ENCODE measurements at places on chromosomes 2 and 18.

- no peak for DNase-seq
Observed at GRCh38 chr18:50679656-50680055, 119.8 kb downstream of the MAPK4 start.

DNA sequence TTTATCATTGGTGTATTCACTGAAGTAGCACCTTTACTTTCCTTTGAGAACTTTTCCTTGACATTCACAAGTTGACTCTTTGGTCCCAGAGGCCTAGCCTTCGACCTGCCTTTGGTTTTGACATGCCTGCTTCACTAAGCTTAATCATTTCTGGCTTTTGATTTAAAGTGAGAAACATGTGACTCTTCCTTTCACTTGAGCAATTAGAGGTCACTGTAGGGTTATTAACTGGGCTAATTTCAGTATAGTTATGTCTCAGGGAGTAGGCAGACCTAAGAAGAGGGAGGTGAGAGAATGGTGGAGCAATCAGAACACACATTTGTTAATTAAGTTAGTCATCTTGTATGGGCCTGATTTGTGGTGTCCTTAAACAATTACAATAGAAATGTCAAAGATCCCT, 1040.7 kb upstream of the SLC39A10 start:
- no peak for DNase-seq

GRCh38 chr2:18464913-18465312, 95.5 kb downstream of the RDH14 start:
- no peak for DNase-seq

GRCh38 chr2:235614176-235614860, 120.5 kb downstream of the AGAP1 start:
- no peak for DNase-seq

DNA sequence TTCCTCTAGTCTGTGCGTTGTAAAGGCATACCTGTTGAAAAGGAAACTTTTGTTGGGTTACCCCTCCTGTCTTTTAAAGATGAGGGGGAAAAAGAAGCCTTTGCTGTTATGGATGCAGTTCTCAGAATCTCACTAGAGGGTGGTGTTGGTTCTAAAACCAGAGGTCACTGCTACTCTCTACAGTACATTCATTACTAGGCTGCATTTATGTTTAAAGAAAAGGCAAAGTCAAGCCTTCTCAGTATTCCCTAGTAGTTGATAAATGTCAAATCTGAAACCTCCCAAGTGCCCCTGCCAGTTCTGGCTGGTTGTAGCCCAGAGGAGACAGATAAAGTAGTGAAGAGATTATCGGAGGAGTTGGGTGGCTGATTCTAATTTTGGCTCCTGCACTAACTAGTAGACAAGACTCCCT, 1.4 kb upstream of the PLCL1 start:
- peak; percentile 16 for DNase-seq

- DNase-seq = no peak
Observed at GRCh38 chr18:35616664-35617423, 35.3 kb downstream of the GALNT1 start.

DNA sequence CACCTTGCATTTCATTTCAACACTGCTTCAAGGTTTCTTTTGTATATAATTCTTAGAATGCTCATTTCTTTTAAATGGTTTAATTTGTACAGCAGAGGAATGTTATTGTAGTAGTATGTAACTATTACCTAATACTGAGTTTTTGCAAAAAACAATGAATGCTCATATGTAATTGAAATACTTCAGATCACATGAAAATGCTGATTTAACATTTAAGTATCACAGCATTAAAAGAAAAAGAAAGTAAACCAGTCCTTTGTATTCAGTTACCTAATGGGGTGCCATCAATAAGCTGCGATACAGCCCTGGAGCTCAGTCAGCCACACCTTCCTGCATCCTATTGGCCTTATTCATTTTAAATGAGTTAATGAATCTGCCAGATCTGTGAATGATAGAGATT, 45.3 kb upstream of the ITM2C start:
- no peak for DNase-seq

- no peak for DNase-seq
Observed at GRCh38 chr2:23106242-23106785, 278.7 kb upstream of the KLHL29 start.

DNA sequence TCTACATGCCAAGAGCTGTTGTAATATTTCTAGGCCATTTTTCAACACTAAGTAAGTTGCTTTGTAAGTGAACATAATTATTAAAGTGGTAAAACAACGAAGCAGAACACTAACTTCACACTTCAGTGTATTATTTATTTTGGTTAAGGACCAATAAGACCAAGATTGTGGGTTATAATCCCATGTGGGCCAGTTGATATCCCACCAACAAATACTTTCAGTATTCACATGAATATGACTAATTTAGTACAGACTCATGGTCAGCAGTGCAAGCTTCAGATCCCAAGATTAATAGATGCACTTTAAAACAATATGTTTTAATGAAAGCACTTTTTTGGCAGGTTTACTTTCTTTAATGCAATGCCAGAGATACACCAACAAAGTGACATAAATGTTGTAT, 154.3 kb downstream of the LCLAT1 start:
- no peak for DNase-seq

GRCh38 chr2:48257456-48257855, 272.5 kb upstream of the STON1 start:
- no peak for DNase-seq

DNA sequence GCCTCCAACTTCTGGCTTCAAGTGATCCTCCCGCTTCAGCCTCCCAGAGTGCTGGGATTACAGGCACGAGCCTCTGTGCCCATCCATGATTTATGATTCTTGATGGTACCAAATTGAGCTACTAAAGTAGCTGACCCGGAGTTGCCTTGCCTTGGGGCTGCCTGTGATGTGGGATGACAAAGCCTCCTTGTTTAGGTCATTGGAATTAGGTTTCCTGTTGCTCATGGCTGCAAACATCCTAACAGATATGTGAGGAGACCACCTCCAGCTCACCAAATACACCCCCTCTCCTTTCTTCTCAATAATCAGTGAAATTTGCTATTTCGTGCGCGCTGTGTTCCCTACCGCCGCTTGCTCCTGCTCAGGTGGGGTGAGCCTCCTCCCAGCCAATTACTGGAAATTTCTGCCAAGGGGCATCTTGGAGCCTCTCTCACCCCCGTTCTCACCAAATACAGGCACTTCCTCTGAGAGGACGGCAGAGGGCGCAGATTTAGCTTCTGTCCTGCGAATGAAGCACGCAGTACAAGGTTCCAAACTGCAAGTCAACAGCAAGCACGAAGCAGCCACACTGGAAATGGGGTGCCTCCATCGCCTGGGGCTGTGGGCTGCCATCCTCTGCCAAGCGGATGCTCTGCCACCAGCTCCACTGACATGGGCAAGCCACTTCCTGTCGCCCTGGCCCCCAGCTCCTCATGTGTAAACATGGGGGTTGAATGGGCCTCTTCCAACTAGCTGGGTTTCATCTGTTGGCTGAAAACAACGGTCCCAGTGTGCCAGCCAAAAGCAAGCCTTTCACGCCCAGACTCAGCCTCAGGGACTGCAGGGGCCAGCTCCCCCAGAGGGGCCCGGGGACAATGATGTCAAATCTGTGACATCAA, 71.7 kb downstream of the NCAPH start:
- DNase-seq = peak; percentile 82

DNA sequence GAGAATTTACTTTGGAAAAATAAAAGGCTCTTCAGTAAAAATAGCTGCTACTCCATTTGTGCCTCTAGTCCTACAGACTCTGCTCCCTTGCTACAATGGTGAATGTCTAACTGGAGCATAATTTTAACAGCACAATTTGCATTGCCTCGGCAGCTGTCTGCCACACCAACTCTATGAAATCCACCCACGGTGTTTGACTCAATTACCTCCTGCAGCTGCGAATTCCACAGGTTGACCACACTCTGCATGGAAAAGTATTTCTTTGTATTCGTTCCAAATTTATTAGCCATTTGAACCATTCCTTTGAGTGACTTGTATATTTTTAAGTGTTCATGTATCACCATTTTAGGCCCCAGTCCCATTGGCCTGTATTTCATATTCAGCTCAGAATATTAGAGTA, 182.1 kb upstream of the CCDC68 start:
- DNase-seq = no peak

DNA sequence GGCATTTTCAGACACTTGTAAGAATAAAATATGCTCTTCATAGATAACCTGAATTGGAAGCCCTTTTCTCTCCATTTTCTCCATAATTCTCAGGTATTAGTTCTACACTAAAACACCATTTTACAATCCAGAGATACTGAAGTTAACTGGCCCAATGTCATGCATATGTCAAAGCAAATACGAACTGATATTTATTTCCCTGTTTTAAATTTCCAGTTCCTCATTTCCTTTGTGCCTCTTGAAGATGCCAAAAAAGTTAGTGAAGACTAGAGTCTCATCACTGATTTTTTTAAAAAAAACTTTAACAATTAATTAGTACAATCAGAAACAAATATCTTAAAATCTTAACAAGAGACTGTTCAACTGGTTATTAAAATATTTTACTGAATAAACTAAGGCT, 52.8 kb upstream of the ITGB6 start:
- DNase-seq = no peak

GRCh38 chr2:57617318-57617717, 429.3 kb upstream of the VRK2 start:
- DNase-seq = no peak

DNA sequence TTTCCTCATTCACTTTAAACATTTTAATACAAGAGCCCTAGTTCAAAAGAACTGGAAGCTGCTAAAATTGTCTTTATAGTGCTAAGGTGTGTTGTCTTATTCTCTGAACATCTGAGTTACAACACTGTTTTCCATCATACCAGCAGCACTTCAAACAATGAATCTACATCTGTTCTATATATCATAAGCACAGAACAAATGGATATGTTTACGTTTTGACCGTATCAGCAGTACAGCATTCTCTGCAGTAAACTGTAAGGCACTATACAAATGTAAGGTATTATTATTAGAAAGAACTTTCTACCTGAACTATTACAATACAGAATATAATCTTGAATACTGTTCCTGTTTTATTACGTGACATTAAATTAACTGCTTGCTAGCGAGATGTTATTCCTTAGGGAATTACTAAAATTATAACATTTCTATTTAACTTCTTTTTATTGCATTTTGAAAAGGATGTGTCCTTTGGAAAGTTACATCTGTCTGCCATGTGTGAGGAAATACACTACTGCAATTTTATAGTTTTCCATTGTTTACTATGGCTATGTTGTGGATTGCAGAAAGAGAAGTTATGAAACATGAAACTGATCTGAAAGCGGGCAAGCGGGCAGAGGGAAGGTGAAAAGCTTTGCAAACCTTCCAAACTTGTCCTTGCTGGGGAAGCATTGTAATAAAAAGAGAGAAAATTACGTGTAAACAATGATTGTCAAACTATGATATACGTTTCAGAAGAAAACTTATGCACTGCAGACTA, 13.7 kb downstream of the NCKAP1 start:
- DNase-seq = no peak

DNA sequence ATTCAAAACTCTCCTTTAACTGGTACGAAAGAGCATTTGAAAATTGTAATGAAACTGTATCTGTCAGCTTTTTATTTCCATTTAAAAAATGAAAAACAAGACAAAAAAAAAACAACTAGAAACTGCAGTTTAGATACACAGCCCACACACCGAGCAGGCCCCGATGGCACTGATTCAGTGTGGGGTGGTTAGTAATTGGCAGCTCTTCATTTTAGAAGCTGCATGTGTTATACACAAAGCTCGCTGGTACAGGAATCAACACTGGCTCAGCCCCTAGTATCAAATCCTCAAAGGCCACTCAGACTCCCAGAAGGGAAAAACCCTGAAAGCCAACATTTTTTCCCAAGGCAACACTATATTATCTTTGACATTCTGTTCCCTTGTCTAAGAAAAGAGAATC, 30.5 kb upstream of the RMDN2 start:
- DNase-seq = no peak

DNA sequence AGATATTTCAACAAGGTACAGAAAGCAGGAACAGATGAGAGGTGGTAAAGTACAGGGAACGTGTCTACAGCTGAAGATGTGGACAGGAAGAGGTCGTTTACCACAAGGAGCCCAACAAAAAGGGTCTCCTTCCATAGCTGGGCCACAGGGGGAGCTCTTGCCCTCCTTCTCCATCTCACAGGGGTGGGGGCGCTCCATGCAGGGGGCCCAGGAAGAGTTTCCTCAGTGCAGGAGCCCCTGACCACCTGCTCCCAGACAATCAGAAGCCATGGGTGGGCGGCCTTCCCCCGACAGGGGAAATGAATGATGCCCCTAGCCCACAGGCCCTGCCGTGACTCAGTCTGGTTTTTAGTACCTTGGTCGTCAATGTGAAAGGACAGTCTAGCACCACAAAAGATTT, 163.6 kb upstream of the ZNF516 start:
- DNase-seq = no peak

GRCh38 chr2:121193185-121193584, 91.8 kb downstream of the TFCP2L1 start:
- no peak for DNase-seq

DNA sequence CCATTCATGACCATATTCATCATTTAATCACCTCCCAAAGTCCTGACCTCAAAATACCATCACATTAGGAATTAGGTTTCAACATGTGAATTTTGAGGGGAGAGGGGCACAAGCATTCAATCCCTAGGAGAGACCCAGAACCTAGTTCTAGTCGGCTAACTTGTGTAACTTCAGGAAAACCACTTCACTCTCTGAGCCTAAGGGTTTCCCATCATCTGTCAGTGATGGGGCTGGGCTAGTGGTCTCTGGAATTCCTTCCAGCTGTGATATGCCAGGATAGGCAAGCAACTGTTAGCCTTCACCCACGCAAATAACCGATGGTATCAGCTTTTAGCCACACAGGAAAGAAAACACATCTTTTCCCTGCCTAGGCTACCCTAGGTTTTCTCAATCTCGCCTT, 52.5 kb upstream of the MEX3C start:
- no peak for DNase-seq

DNA sequence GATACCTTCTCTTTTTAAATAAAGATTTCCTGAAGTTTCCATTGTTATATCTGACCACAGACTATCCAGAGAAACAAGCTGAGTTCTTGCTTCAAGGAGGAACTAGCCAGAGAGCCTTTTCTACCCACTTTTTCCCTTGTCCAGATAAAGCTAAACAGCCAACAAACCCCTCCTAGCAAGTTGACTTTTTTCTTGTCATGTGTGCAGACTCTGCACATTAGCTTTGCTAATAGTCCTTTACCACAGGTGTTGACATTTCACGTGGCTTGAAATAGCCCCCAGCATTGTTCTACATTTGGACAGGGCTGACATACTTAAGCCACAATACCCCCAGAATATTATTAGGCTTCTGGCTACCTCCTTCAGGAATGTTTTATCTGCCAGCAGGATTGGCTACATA, 40.7 kb downstream of the PCBP1 start:
- DNase-seq = no peak

GRCh38 chr2:21055879-21056790, 12.3 kb upstream of the APOB start:
- no peak for DNase-seq

- DNase-seq = no peak
Observed at GRCh38 chr2:121947674-121948073, 192.2 kb downstream of the TSN start.

DNA sequence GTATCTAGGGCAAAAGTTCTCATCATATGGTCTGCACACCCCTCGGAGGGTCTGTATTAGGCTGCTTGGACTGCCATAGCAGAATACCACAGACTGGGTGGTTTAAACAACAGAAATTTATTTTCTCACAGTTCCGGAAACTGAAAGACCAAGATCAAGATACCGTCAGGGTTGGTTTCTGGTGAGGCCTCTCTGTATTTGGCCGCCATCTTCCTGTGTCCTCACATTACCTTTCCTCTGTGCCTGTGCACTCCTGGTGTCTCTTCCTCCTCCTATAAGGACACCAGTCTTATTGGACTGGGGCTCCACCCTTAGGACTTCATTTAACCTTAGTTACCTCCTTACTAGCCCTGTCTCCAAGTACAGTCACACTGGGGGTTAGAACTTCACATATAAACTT, 132.5 kb downstream of the NCOA1 start:
- no peak for DNase-seq

Data from T47D (cell line).